ENCODE measurements at places on chromosomes 3 and 15. TPM values are rescaled to one million over a fixed set of nuclear protein-coding genes. Genes with fewer than 3 reads are reported as not detected.
A peak's percentile ranks its signal among the peaks of the same experiment; 100 is the strongest.

GOLGA8R gene
- total RNA-seq, result 11.4 TPM

GRCh38 chr15:38941399-38941953 is 376.9 kb upstream of the RASGRP1 start:
- no peaks in the 10 kb centered on the region for H3K27me3 ChIP-seq
- no peak overlapping the region for H3K27ac ChIP-seq
- DNase-seq, result no peak
- no peaks in the 10 kb centered on the region for H3K36me3 ChIP-seq

DNA sequence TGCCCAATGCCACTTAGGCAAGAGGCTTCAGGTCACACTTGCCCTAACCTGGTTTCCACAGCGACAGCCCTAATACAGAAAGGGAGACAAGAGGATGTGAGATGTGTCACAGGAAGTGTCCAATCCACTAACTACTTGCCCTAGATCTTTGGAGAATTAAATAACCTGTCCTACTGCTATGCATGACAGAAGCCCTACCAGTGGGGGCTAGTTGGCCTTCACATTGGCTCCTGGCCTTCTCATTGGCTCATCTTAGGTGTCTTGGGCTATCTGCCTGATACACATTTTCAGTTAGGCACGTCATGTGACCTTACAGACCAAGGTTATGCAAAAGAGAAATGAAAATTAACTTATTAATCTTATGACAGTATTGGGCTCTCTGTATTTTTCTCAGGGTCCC is 449.9 kb downstream of the FHIT start:
- no peak overlapping the region for H3K27ac ChIP-seq
- no peak overlapping the region for H3K4me3 ChIP-seq
- no peaks in the 10 kb centered on the region for H3K4me1 ChIP-seq
- no peaks in the 10 kb centered on the region for H3K27me3 ChIP-seq
- H3K36me3 ChIP-seq, result no peaks in the 10 kb centered on the region

DNA sequence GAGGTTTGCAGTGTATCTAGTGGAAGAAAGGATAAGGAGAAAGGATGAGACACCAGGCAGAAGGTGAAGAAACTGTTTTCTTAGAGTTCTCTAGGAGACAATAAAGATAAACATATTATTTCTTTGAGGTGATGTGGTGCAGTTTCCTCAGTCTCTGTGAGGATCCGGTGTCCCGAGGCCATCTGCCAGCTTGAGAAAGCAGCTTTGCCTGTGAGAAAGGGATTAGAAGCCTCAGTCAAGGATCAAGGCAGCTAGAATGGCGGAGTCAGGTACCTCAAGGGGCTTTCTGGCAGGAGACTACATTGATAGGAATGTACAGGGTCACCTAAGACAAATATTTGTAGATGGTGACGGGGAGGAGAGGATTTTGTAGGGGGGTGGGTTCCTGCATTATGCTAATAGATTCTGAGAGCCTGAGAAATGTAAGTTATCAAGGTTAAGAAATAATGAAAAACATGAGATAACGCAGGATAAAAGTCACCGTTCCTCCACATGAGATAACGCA is 103.9 kb upstream of the MB21D2 start:
- H3K36me3 ChIP-seq, result no peaks in the 10 kb centered on the region
- no peak overlapping the region for H3K27ac ChIP-seq
- DNase-seq, result no peak
- H3K4me1 ChIP-seq, result no peaks in the 10 kb centered on the region
- H3K4me3 ChIP-seq, result no peak overlapping the region
- no peaks in the 10 kb centered on the region for H3K27me3 ChIP-seq

- no peaks in the 10 kb centered on the region for H3K36me3 ChIP-seq
- peak overlapping the region; percentile 99 for H3K27ac ChIP-seq
- H3K4me3 ChIP-seq, result peak overlapping the region; percentile 85
- no peak for DNase-seq
- H3K27me3 ChIP-seq, result no peaks in the 10 kb centered on the region
These were observed 1.4 kb downstream of the PEAK1 start for GRCh38 chr15:77418391-77418965.

- peak overlapping the region; percentile 74 for H3K4me3 ChIP-seq
- peaks cover 20% of the 10 kb centered on the region for H3K36me3 ChIP-seq
- H3K4me1 ChIP-seq, result peaks cover 57% of the 10 kb centered on the region
- peak overlapping the region; percentile 98 for H3K27ac ChIP-seq
- peak; percentile 57 for DNase-seq
These were observed 817 bp downstream of the CLK3 start for GRCh38 chr15:74616366-74616939.

DNA sequence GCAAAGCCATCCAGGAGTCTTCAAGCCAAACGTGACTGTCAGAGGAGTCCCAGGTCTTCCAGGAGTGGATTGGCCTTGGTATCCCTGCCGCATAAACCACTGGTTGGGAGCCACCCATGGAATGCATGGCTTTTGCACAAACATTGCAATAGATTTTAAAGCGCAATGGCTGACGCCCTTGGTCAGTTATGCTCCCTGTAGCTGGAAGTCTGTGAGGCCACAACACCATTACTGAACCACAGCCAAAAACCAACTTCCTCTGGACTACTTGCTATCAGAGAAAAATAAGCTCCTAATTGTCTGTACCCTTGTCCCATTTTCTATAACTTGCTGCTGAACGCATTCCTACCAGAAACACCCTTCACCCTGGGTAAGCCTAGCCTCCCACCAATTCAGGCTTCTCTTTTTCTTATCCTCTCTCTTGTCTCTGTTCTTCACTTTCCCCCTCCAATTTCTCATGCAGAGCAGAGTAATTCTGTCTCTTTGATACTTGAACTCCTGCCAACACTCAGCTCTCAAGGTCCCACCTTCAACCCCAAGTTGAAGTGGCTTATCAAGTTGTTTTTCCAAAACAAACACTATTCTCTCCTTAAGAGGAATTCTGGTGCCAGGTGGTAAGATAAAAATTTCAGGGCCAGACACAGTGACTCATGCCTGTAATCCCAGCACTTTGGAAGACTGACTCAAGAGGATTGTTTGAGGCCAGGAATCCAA is 176.4 kb upstream of the UBE2E1 start:
- no peaks in the 10 kb centered on the region for H3K4me1 ChIP-seq
- DNase-seq, result no peak
- H3K36me3 ChIP-seq, result no peaks in the 10 kb centered on the region
- no peaks in the 10 kb centered on the region for H3K27me3 ChIP-seq
- H3K27ac ChIP-seq, result no peak overlapping the region

- peak overlapping the region; percentile 1 for H3K27ac ChIP-seq
- no peaks in the 10 kb centered on the region for H3K36me3 ChIP-seq
- no peaks in the 10 kb centered on the region for H3K27me3 ChIP-seq
- DNase-seq, result no peak
- H3K4me3 ChIP-seq, result no peak overlapping the region
These were observed 21.0 kb downstream of the SEC61A1 start for GRCh38 chr3:128073185-128073725.
